ENCODE measurements at places on chromosomes 16 and 17.
A peak's percentile ranks its signal among the peaks of the same experiment; 100 is the strongest.

DNA sequence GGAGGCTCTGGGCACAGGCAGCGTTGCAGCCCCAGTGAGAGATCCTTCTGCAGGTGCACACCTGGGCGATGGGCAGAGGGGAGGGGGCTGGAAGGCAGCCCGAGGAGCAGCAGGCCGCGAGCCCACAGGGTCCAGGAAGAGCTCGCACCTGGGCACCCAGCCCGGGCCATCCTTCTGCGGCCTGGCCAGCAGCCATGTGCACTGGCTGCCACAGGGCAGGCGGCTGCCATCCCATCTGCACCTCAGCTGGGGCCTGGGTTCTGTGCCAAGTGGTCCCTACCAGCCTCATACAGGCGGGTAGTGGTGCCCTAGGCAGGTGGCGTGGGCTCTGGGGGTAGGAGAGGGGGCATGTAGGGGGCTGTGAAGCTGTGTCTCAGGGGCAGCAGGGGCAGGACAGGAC, 197.2 kb downstream of the RBFOX3 start:
- DNase-seq = no peak

DNA sequence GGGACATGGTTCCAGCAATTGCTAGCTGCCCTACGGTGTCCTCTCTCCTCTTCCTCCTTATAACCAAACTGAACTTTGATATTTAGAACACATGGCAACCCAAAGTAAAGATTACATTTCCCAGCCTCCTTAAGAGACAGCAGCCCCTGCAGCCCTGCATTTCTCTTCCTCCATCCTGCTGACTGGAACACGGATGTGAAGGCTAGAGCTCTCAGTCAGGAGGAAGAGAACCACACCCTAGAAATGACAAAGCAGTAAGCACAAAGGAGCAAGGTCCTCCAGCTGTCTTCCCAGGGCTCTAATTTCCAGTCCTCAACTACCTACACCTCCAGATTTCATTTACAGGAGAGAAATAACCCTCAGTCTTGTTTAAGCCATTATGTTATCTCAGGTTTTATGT, 10.9 kb downstream of the DYNC1LI2 start:
- no peak for DNase-seq

- no peak for DNase-seq
Observed at GRCh38 chr16:50252874-50253513, 13.4 kb upstream of the ADCY7 start.

DNA sequence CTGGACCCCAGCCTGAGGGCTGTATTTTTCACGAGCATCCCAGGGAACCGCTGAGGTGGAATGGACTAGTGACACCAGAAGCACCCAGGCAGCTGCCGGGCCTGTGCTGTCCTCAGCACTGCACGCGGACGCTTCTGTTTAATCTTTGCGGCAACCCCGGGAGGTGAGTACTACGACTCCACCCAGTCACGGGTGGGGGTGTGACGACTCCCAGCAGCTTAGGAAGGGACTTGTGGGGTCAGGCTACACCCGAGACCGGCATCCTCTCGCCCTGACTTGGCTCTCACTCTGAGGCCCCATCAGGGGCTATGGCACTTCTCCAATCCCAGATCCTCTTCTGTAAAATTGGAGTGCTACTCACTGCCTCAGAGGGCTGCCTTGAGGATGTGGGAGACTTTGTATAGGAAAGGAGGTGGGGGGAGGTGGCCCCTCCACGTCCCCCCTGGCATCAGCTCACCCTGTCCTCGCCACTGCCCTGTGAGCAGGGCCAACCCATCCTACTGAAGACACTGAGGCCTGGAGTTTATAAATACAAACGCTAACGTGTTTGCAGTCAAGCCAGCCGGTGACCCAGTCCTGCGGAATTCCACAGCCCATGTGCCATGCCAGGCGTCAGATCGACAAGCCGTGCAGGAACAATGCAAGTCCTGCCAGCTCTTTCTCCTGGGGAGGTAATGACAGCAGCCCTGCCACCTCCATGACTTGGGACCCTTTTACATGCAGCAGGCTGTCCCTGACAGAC, 44.4 kb downstream of the PPL start:
- no peak for DNase-seq

DNA sequence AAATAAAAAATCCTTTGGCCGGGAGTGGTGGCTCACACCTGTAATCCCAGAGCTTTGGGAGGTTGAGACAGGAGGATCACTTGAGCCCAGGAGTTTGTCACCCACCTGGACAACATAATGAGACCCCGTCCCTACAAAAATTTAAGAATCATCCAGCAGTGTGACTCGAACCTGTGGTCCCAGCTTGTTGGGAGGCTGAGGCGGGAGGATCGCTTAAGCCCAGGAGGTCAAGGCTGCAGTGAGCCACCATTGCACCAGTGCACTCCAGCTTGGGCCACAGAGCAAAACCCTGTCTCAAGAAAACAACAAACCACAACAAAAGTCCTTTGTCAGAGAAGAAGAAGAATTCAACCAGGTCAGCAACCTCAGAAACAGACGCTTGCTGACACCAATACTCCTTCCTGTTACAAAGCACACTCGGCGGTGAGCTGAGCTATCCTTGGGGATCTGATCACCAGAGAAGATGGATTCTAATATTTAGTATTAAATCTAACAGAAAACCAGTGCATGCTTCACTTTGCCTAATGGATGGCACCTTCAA, 12.9 kb upstream of the PVALEF start:
- no peak for DNase-seq

DNA sequence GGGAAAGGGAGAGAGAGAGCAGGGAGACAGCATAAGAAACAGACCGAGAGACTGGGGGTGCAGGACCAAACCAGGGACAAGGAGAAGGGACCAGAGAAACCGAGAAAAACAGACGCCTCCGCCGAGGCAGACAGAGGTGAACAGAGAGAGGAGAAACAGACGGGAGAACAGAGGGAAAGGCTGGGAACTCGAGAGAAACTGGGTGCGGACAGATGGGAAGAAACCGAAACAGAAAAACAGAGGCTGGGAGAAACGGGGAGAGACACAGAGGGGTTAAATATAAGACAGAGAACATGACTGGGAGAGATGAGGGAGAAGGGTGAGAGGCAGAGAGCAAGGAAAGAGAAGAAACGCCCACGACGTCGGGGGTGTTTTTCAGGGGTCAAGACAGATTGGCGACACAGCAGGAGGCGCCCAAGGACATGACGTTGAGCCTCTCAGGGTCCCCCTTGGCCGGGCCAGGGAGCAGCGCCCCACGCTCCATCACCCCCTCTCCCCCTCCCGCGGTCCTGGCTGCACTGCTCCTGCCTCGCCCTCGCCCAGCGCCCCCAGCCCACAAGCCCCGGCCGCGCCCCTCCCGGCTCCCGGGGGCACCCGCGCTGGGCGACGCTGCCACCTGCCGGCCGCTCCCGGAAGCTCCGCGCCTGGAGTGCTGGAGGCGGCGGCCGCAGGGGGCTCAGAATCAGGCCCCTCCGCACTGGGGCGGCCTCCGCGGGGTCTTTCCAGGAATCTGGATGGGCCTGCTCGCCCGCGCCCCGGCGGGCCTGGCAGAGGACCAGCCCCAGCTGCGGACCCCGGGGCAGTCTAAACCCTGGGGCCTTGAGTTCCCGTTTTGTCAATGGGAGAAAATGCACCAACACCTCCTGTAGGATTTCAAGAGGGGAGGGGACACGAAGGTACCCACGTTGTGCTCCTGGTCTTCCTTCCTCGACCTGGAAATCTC, 1.3 kb upstream of the TMEM92 start:
- no peak for DNase-seq

GRCh38 chr16:30065943-30066760, 592 bp downstream of the ALDOA start:
- DNase-seq = peak; percentile 21

DNA sequence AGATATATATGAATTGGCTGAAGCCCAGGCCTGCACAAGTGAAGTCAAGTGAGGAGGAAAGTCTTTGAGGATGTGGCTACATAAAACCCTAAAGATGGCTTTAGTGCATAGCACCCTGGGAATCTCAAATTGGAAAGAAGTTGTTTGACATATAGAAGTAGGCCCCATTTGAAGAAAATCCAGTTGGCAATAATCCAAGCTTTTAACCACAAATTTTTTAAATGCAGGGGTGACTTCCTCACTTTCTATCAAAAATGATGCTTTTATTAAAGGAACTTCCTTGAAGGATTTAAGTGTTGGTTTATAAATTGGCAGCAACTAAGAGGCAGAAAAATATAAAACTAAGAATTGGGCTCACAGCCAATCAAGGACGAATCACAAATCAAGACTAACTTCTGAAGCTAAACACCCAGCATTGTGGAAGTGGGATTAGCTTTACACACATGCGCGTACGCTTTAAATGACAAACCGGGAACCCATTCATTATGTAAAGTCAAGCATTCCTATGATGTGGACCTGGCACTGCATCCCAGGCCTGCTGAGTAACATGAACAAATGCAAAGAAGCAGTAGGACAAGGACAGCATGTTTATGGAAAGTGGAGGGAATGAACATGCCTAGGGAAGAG, 63.3 kb downstream of the NOG start:
- no peak for DNase-seq

- DNase-seq = no peak
Observed at GRCh38 chr17:16980061-16980460, 8.1 kb upstream of the TNFRSF13B start.

GRCh38 chr17:42678951-42679491, 2.2 kb upstream of the PLEKHH3 start:
- DNase-seq = peak; percentile 69

DNA sequence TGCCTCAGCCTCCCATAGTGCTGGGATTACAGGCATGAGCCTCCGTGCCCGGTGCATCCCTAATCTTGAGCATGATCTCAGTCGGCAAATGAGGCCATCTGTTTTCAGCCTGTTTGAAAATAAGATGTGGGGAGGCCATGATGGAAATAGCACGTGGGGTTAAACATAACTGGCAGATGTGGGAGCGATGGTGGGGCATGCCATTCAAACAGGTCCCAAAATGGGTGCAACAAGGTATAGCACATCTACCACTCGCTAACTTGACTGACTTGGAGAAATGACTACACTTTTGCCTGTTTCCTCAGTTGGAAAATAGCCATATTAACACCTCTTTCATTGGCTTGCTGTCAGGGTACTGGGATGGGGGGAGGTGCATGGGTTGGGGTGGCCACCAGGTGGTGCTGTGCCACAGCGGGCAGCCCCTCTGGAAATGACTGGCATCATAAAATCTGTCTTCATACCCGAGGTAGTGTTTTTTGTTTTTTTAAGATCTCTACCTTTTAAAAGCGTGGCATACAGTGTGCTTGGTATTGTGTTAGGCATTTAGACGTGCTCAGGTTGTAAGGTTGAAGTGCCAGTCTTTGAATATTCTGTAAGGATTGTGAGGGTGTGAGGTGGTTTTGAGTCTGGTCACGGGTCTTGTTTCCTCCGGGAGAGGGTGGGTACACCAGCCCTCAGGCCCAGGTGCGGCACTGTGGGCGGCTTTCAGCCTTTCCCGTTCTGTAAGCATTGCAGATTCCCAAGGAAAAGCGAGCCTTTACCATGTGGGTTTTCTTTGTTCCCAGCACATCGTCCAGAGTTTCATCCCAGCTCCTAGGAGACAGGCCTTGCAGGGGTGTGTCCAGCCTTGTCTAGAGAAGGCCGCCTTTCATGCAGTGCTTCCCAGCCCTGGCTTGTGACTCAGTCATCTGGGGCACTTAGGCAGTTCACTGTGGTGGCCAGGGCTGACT, 2.9 kb upstream of the TTYH2 start:
- DNase-seq = peak; percentile 49

GRCh38 chr16:81318711-81319110, 3.9 kb downstream of the GAN start:
- DNase-seq = no peak

- no peak for DNase-seq
Observed at GRCh38 chr16:80038566-80038965, 438.0 kb upstream of the MAF start.

- DNase-seq = no peak
Observed at GRCh38 chr16:81693041-81693743, 85.9 kb upstream of the PLCG2 start.

DNA sequence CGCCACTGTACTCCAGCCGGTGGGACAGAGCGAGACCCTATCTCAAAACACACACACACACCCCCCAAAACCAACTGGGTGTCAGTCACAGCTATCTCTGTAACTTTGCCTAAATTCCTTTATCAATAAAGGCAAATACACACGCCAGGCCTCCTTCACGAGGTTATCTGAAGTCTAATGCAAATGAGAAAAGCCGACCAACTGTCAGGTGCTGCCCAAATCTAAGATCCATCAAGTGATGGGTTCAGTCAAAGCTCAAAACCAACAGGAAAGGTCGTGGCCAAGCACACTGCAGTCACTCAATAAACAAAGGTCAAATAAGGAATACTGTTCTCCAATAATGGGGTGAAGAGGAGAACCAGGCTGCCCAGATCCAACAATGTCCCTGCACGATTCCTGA, 1.1 kb downstream of the ANKFY1 start:
- no peak for DNase-seq

- DNase-seq = no peak
Observed at GRCh38 chr17:82856361-82856760, 16.5 kb upstream of the ZNF750 start.

- no peak for DNase-seq
Observed at GRCh38 chr16:4564661-4565267, 8.6 kb downstream of the C16orf96 start.

- no peak for DNase-seq
Observed at GRCh38 chr17:4003131-4003500, 38.9 kb upstream of the ATP2A3 start.
